Karpas-422 (cell line): ENCODE measurements at places on chromosomes 3 and 15.
A peak's percentile ranks its signal among the peaks of the same experiment; 100 is the strongest.

DNA sequence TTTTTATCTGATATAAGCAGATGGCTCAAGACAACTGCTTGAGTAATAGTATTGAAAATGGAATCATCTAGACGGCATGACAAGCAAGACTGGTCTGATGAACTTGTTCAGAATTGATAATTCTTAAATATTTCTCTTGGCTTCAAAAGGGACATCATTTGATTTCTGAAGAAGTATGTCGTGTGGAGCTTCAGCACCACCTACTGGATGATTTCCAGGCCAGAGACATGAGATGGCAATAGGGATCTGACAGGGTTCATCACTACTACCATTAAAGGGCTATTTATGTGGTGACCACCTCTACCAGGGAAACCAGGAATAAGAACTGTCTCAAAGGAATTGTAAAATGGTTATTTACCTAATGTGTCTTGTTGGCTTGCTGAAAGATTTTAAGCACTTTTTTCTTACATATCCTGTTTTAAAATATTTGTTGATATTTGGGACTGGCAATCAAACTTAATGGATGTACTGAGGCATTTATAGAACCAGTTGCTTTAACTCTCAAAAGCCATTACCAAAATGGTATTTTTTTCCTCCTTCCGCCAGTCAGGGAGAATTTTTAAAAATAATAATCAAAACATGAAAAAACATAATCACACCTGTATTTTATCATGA, 99.5 kb upstream of the FAM98B start:
- peak; percentile 91 for DNase-seq

- DNase-seq = no peak
Observed at GRCh38 chr3:16460886-16461285, 52.6 kb downstream of the RFTN1 start.

DNA sequence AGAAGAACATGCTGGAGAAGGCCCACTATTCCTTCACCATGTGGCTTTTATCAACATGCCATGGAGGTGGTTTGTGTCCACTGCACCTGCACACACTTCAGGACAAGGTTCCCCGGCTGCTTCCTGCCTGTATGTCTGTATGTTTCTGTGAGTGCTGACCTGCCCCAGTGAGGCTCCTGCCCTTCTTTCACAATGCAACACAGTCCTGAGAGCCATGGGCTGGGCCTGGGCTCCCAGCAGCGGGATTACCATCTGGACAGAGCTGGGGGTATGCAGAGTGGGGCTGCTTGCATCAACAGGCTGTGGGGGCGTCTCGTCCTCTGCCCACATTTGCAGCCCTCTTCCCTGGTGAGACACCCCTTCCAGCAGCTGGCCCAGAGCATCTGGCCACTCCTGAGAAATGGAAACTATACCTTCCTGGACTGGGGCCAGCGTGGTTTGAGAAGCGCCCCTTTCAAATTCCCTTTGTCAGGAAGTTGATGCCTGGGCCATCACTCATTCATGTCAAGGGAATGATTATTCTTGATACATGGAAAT, 29.3 kb upstream of the C15orf39 start:
- DNase-seq = no peak

GRCh38 chr3:148970271-148970670, 21.1 kb upstream of the GYG1 start:
- no peak for DNase-seq

DNA sequence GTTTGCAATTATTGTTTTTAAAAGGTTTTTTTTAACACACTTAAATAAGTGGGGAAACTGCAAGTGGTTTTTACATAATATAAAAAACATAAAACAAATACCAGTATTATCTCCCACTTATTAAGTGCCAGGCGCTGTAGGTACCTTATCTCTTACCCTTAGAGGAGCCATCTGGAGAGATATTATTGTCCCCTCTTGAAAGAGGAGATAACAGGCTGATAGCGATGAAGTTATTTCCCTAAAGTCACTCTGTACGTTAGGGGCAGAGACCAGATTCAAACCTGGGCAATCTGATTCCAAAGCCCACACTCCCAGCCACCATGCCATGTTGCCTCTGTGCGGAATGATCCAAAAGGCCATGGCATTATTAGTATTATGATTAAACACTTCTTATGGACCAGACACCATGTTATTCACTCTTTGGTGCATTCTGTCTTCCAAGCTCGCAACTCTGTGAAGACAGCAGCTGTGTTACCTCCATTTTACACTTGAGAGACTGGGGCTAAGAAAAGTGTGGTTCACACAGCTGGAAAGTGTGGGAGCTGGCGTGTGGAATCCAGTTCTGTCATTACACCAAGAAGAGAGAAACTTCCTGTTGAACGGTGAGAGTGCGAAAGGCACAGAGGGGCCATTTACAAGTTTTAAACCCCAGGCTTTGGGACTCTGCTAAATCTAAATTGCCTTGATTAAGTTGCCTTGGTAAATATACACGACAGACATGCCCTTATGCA, 79.9 kb upstream of the MITF start:
- no peak for DNase-seq

- DNase-seq = no peak
Observed at GRCh38 chr3:190051641-190052040, 69.1 kb downstream of the P3H2 start.

DNA sequence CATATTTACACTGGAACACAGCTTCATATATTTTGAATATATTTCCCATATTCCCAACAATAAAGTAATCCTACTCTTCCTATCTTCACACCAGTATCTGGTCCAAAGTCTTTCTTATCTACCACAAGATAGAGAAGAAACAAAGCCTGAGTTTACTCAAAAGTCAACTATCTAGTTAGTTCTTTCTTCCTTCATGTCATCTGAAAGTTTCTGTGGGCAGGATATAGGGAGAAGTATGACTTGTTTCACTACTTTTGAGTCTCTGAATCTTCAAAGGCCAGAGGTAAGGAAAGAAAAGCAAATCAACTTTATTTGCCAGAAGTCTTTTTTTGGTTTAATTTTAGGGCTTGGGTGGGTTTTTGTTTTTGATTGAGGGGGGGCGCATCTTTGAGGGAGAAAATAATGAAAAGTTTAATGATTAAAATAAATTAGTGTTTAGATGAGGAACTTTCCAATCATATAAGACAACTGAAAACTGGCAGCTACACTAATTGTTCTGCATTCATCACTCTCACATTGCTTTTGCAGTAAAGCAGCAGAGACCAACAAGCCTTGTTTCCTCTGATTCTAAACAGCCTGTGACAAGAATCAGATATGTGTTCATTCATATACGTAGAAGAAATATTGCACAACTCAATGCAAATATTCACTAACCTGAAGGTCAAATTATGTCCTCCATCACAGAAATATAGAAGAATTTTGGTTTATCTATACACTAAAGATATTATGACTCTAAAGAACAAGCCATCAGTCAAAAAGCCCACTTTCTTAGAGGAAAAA, 421.4 kb downstream of the SHQ1 start:
- DNase-seq = no peak

GRCh38 chr3:150371741-150372254, 36.3 kb upstream of the TSC22D2 start:
- no peak for DNase-seq

- DNase-seq = no peak
Observed at GRCh38 chr3:176928582-176928931, 268.7 kb downstream of the TBL1XR1 start.

GRCh38 chr3:61331929-61332552, 80.8 kb upstream of the FHIT start:
- no peak for DNase-seq

- DNase-seq = no peak
Observed at GRCh38 chr3:65836047-65836446, 202.7 kb downstream of the MAGI1 start.

DNA sequence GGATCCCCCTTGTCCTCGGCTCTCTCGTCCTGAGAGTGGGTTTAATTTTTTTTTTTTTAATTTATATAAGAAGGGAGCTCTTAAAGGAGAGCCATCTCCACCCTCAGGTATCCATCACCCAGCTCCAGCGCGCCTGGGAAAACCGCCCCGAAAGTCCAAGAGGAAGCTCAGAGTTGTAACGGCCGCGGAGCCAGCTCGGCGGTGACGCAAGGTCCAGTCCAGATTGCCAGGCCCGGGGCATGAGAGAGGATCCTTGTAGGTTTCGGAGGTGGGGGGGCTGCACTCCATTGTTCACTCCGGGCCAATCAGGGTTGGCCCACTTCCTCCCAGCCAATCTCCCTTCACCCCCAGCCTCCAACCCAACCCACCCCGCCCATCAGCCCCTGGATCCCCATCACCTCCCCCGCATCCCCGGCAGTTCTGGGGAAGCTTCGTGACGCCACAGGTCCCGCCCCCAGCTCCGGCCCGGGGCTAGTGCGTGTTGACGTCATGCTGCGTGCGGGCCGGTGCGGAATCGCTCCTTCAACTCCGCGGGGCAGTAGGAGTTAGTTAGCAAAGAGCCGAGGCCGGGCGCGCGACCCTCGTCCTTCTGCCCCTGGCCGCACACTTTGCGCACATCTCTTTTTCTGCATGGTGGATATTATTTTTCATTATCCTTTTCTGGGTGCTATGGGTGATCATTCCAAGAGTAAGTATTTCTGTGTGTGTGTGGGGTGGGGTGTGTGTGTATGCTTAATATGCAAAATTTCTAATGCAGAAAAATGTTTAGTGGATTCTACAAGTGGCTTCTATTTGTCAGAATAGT, at the start of gene ISL2:
ISL2 (plus strand) TSS at position 520 of the 805 bp plus-strand sequence; CDS start at position 631, 111 bp downstream.
- peak; percentile 99 for DNase-seq

DNA sequence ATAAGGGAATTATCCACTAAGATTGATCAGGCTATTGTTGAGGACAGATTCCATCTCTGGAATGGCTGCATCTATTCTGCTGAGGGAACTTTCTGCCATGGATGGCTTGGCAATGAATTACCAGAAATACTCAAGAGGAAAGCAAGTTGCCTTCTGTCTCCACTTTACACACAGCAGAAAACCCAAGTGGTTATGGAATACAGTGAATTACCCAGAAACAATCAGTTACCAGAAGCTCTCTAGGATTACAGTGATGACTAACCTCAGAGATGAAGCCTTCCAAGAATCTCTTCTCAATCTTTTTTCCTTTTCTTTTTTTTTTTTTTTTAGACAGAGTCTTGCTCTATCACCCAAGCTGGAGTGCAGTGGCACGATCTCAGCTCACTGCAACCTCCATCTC, 183.3 kb downstream of the WDR76 start:
- no peak for DNase-seq

- no peak for DNase-seq
Observed at GRCh38 chr3:50170689-50171088, 15.6 kb downstream of the SEMA3F start.

- DNase-seq = no peak
Observed at GRCh38 chr15:62439543-62440016, 274.5 kb upstream of the C2CD4B start.

DNA sequence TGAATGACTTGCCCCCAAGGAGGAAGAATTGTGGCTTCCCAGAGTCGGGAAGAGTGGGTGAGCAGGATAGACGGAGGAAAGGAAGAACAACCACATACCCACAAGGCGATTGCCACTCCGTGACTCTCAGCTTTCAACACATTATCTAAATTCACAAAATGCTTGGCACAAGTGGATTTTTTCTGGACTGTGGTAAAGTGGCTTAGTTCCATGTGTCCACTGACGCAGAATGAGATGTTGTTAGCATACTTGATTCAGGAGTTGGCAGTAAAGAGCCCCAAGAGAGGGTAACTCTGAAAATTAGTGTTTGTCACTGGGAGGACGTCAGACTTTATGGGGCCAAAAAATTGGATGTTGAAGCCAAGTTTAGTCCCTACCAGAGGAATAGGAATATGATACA, 198.8 kb upstream of the CTNNB1 start:
- no peak for DNase-seq

DNA sequence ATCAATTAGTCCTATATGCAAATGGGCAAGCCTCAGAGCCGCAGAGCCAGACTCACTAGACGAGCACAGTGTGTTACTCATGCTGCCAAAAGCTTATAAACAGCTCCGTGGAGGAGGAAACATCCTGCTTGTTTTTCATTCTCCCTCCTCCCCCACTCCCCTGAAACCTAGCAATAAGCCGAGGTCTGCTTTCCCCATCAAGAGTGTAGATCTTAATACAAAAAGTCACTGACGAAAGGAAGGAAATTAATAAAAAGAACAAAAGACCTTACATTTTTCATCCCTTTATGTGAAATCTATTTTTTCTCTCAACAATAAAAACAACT, 88.5 kb downstream of the XXYLT1 start:
- no peak for DNase-seq

GRCh38 chr3:113227146-113227545, 15.8 kb downstream of the BOC start:
- DNase-seq = no peak

DNA sequence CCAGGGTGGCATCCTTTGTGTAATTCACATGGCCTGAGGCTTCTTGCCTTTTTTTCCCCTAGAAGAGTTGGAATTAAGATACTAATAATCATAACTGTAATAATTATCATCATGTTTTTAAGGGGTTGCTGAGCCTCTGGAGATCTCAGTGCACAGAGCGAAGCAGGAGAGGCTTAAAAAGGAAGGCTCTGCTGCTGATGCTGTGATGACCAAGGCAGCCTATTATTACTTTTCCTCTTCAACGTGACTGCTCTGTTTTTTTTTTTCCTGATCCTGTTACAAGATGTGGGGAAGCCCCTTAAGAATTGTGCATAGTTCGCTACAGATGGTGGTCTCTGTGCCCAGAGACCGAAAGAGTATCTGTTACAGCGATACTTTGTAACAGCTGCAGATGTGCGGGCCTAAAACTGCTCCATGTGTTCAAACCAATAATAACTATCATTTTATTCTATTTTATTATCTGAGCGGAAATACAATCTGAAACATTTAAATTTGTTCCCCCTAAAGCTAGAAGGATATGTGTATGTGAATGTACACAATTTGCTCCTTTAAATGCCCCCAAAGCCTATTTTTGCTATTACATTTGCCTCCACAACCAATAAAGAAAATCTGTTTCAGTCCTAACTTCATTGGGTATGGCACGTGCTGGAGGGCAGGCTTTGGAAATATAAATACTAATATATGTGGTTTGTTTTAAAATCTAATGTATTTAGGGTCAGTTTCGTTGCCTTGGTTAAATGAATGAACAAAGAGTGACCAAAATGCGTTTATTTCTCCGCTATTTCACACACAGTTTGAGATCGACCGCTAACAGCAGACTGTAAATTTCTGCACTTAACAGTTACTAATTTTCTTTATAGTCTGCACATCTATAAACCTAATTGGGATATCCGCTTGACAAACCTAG, 4.6 kb downstream of the SHOX2 start:
- peak; percentile 32 for DNase-seq

GRCh38 chr3:56052188-56052587, 416.1 kb downstream of the ERC2 start:
- DNase-seq = no peak
